Activated CD4-positive, alpha-beta T cell treated with anti-CD3 and anti-CD28 coated beads, Interleukin-2, amount 10 ng/mL, durations not matched to agents 7 days and 5 days (primary cell): ENCODE measurements at places on chromosomes 3 and 15.

GRCh38 chr15:74265046-74265639 lies 29.0 kb downstream of the CCDC33 start:
- no peak overlapping the region for H3K4me3 ChIP-seq
- no peaks in the 10 kb centered on the region for H3K36me3 ChIP-seq
- H3K27me3 ChIP-seq: peaks cover 9% of the 10 kb centered on the region
- DNase-seq: peak; percentile 35

GRCh38 chr15:73996939-73997338 lies 2.4 kb downstream of the PML start:
- H3K36me3 ChIP-seq: peaks cover 45% of the 10 kb centered on the region
- peak; percentile 67 for DNase-seq

DNA sequence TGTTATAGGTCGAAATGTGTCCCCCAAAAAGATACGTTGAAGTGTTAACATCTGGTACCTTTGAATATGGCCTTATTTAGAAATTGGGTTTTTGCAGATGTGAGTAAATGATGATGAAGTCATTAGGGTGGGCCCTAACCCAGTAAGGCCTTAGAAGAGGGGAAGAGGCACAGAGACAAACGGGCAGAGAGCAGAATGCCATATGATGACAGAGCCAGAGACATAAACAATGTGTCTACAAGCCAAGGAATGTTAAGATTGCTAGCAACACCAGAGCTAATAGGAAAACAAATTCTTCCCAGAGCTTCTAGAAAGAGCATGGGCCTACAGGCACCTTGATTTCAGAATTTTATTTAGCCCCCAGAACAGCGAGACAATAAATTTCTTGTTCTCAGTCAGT lies 693.1 kb upstream of the NECTIN3 start:
- H3K4me1 ChIP-seq: no peaks in the 10 kb centered on the region
- H3K36me3 ChIP-seq: no peaks in the 10 kb centered on the region
- H3K4me3 ChIP-seq: no peak overlapping the region
- H3K27me3 ChIP-seq: no peaks in the 10 kb centered on the region
- no peak for DNase-seq
- H3K27ac ChIP-seq: no peak overlapping the region

GRCh38 chr3:111607240-111607920 lies 12.2 kb upstream of the ZBED2 start:
- H3K27me3 ChIP-seq: no peaks in the 10 kb centered on the region
- no peak overlapping the region for H3K4me3 ChIP-seq
- H3K36me3 ChIP-seq: peaks cover 92% of the 10 kb centered on the region
- DNase-seq: no peak

GRCh38 chr3:182242489-182242942 lies 530.8 kb downstream of the SOX2 start:
- H3K27me3 ChIP-seq: no peaks in the 10 kb centered on the region
- no peaks in the 10 kb centered on the region for H3K36me3 ChIP-seq
- no peak overlapping the region for H3K4me3 ChIP-seq
- no peak for DNase-seq
- no peaks in the 10 kb centered on the region for H3K4me1 ChIP-seq
- H3K27ac ChIP-seq: no peak overlapping the region

DNA sequence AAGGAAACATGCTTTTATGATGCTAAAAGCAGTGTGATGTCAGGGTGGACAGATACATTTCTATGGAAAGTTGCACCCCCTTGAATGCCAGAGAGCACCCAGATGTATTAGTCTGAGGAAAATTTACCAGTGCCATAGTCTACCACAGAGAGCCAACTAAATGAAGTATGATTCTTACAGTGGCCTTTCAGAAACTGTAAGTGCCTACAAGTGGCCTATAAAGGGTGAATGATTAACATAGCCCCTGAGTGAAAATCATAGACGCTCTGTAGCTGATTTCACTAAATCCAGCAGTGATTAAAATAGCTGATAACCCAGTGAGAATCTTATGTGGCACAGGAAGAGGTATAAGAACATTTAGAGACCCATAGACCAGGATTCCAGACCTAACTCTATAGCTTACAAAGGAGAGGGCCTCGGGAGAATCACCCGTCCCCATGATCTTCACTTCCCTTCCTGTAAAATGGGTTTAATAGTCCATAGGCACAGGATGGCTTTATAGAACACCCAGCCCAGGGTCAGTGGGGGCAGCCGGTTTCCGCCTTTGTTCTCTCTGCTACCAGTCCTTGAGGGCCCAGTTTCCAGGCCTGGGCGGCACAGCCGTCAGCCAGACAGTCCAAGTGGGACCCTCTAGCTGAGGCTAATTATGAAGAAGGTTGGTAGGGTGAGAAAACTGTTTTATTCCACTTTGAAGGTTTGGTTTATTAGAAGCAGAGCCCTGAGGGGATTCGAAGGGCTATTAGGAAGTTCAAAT lies 35.5 kb upstream of the CACNA2D3 start:
- H3K4me1 ChIP-seq: no peaks in the 10 kb centered on the region
- H3K27ac ChIP-seq: no peak overlapping the region
- no peak for DNase-seq
- no peaks in the 10 kb centered on the region for H3K36me3 ChIP-seq

DNA sequence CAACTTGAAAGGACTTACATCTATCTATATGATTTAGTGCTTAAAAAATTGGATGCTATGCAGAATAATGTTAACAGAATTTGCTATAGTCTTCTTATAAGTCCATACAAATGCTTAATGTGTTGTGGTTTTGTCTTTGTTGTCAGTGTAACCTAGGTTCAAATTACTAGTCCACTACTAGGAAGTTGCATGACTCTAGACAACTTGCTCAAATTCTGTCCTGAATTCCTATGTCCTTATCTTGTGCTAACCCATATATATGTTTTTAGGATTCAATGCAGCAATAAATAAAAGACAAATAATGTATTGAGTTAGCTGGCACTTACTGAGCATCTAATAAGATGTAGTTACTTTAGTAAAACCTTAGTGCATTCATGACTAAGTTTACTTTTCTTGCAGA lies 276.5 kb upstream of the KCNMB2 start:
- H3K4me3 ChIP-seq: no peak overlapping the region
- H3K27ac ChIP-seq: no peak overlapping the region
- DNase-seq: no peak
- no peaks in the 10 kb centered on the region for H3K36me3 ChIP-seq

- no peak overlapping the region for H3K27ac ChIP-seq
- DNase-seq: no peak
- no peaks in the 10 kb centered on the region for H3K27me3 ChIP-seq
- peaks cover 15% of the 10 kb centered on the region for H3K4me1 ChIP-seq
- H3K4me3 ChIP-seq: no peak overlapping the region
Observed at GRCh38 chr3:111733154-111733553, 125.9 kb upstream of the PHLDB2 start.

GRCh38 chr3:65993134-65993900 lies 45.4 kb downstream of the MAGI1 start:
- H3K27me3 ChIP-seq: no peaks in the 10 kb centered on the region
- H3K36me3 ChIP-seq: no peaks in the 10 kb centered on the region
- H3K4me1 ChIP-seq: no peaks in the 10 kb centered on the region
- H3K4me3 ChIP-seq: no peak overlapping the region
- no peak for DNase-seq

DNA sequence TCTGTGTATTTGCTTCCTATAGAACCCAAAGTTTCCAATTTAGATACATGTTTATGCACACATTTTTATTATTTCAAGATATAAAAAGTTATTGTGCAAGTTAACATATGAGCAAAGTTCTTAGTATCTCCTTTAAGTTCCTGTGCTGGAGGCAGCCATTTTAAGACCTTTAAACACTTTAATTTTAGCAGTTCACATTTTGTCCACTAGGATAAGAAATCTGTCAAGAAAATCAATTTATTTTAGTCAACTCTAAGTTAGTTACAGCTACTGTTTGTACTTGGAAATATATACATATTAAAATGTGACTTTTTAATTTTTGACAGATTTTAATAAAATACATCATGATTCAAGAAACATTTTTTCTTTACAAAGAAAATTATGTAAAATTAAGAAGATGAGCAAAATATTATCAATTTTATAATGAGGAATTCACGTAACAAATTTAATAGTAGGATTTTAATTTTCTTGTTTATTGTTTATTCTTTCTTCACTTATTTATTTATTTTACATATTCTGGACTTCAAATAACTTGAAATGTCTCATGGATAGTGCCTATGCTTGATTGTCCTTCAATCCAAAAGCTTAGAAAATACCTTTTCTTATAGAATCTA lies 402.6 kb upstream of the GBE1 start:
- no peak for DNase-seq
- no peaks in the 10 kb centered on the region for H3K27me3 ChIP-seq
- H3K4me1 ChIP-seq: no peaks in the 10 kb centered on the region

DNA sequence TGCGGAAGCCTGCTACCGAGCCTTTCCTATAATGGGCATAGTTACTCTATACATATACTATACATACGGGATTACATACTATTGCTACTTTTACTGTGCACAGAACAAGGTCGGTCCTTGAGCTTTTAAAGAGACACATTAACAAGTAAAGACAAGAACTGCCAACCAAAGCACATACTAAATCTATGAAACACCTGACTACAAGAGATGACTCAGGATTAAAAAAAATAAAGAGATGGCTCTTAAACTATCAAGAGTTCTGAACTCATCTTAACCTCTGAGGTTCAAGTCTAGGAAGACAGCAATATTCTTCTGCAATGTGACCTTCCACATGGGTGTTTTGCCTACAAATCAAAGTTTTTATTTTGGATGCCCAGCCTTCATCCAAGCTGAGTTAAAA lies 106.8 kb downstream of the TNIK start:
- H3K27ac ChIP-seq: no peak overlapping the region
- peaks cover 8% of the 10 kb centered on the region for H3K4me1 ChIP-seq
- H3K36me3 ChIP-seq: no peaks in the 10 kb centered on the region
- no peak overlapping the region for H3K4me3 ChIP-seq
